Naive thymus-derived CD4-positive, alpha-beta T cell (primary cell): ENCODE measurements at places on chromosomes 12 and 14.

DNA sequence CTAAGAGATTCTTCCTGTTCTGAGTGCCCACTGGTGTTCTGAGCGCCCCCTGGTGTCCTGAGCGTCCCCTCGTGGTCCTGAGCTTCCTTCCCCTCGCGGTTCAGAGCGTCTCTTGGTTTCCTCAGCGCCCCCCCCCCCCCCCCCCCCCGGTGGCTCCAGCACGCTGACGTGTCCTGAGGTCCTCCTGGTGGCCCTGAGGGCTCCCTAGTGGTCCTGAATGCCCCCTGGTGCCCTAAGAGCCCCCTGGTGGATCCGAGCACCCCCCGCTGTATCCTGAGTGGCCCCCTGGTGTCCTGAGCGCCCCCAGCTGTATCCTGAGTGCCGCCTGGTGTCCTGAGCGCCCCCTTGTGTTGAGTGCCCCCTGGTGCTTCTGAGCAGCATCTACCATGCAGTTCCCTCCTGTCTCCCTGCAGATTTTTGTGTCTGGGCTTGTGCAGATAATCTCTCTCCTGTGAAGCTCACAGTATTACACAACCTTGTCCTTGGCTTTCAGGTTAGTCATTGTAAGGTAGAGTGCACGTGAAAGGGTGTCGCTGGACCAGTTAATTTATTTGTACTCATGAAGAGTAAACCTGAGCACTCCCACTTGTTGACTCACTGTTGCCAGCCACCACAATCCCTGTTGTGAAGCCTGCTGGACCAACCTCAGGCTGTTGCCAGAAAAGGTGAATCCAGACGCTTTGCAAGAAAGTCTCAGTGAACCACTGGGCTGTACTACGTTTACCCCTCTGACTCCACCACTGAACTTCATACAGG lies 1168.4 kb downstream of the TMEM121 start:
- no peak overlapping the region for H3K4me3 ChIP-seq
- no peak overlapping the region for H3K27ac ChIP-seq
- peak; percentile 60 for DNase-seq
- H3K36me3 ChIP-seq, result no peaks in the 10 kb centered on the region

- H3K36me3 ChIP-seq, result no peaks in the 10 kb centered on the region
- H3K4me3 ChIP-seq, result no peak overlapping the region
- no peak for DNase-seq
- H3K4me1 ChIP-seq, result no peaks in the 10 kb centered on the region
- no peak overlapping the region for H3K27ac ChIP-seq
- no peaks in the 10 kb centered on the region for H3K27me3 ChIP-seq
Observed at GRCh38 chr12:104623883-104624282, 167.1 kb downstream of the CHST11 start.

DNA sequence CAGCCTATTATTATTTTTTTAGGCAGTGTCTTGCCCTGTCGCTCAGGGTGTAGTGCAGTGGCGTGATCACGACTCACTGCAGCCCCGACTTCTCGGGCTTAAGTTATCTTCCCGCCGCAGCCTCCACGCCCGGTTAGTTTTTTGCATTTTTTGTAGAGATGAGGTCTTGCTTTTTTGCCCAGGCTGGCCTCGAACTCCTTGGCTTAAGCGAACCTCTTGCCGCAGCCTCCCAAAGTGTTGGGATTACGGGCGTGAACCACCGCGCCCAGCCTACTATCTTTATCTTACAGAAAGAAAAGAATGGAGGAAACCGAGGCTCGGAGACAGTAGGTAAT lies 507 bp upstream of the PTPN11 start:
- H3K27ac ChIP-seq, result peak overlapping the region; percentile 91
- peaks cover 7% of the 10 kb centered on the region for H3K36me3 ChIP-seq
- peak overlapping the region; percentile 100 for H3K4me3 ChIP-seq
- no peaks in the 10 kb centered on the region for H3K27me3 ChIP-seq

GRCh38 chr12:131620946-131621681 lies 89.8 kb upstream of the SFSWAP start:
- no peaks in the 10 kb centered on the region for H3K27me3 ChIP-seq
- H3K4me1 ChIP-seq, result peaks cover 6% of the 10 kb centered on the region
- H3K36me3 ChIP-seq, result no peaks in the 10 kb centered on the region
- H3K27ac ChIP-seq, result no peak overlapping the region

- no peaks in the 10 kb centered on the region for H3K4me1 ChIP-seq
- H3K27ac ChIP-seq, result no peak overlapping the region
Observed at GRCh38 chr12:115437061-115437567, 753.1 kb upstream of the TBX3 start.

GRCh38 chr14:104116756-104117340 lies 21.5 kb upstream of the KIF26A start:
- no peaks in the 10 kb centered on the region for H3K27me3 ChIP-seq
- H3K27ac ChIP-seq, result no peak overlapping the region
- H3K36me3 ChIP-seq, result no peaks in the 10 kb centered on the region
- peak overlapping the region; percentile 27 for H3K4me3 ChIP-seq

- H3K27me3 ChIP-seq, result no peaks in the 10 kb centered on the region
- no peaks in the 10 kb centered on the region for H3K36me3 ChIP-seq
- H3K27ac ChIP-seq, result peak overlapping the region; percentile 86
Observed at GRCh38 chr12:122888232-122888752, 7.6 kb downstream of the VPS37B start.

DNA sequence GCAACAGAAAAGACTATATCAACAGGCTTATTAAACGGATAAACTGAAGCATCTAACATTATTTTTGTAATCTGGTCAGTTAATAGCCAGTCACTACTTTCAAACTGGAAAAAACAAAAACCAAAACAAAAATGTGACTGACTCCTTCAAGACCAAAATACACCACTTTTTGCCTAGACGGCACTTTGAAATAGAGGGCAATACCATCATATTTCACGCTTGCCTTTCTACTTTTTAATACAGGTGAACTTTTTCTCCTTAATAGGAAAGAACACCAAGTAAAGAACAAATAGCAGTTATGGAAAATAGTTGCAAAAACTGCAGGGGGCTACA lies 550 bp upstream of the NUP107 start:
- no peaks in the 10 kb centered on the region for H3K27me3 ChIP-seq
- peak overlapping the region; percentile 90 for H3K4me3 ChIP-seq
- no peaks in the 10 kb centered on the region for H3K36me3 ChIP-seq
- no peak for DNase-seq
- peaks cover 13% of the 10 kb centered on the region for H3K4me1 ChIP-seq

GRCh38 chr12:132116709-132117557 lies 27.2 kb downstream of the DDX51 start:
- H3K27me3 ChIP-seq, result no peaks in the 10 kb centered on the region
- no peaks in the 10 kb centered on the region for H3K4me1 ChIP-seq
- H3K36me3 ChIP-seq, result peaks cover 52% of the 10 kb centered on the region
- no peak for DNase-seq
- H3K4me3 ChIP-seq, result no peak overlapping the region

DNA sequence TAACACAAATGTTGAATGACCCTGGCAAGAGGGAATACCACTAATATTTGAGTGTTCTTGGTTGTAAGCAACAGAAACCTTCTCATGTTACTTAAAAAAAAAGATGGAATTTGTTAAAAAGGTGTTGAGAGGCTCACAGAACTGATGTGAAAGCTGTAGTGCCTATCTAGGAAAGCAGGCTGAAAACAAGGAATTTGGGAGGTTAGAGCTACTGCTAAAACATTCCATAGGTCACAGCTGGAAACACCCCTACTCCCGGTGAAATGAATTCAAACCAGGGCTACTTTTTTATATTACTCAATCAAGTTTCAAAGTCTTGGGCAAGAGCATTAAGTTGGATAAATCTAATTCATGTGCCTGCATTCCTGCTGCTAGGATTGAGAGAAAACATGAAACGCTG lies 104.1 kb downstream of the SLC35F4 start:
- H3K36me3 ChIP-seq, result no peaks in the 10 kb centered on the region
- H3K4me3 ChIP-seq, result no peak overlapping the region
- H3K27ac ChIP-seq, result no peak overlapping the region
- H3K27me3 ChIP-seq, result no peaks in the 10 kb centered on the region
- no peak for DNase-seq
